CD4-positive, alpha-beta T cell treated with Interleukin-1 beta for 1 hour (primary cell): ENCODE measurements at places on chromosomes 1 and 21.

DNA sequence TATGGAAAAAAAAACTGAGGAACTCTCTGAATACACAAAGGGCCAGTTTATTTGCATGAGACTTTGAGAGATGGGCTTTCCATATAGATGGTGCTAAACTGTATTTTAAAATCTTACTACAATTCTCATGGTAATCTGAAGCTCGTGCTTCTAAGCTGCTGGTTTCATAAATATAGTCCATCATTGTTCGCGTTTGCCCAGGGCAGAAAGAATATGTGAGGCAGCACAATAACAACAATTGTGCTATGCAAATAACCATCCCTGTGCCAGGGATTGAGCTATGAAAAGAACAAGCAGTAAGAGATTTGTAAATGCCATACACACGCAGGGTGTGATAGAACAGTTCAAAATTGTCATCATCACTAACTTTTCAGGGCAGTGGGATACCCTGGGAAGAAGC lies 4.9 kb upstream of the EPS15 start:
- DNase-seq: no peak

GRCh38 chr1:235612761-235613160 lies 36.8 kb downstream of the GNG4 start:
- DNase-seq: no peak

- no peak for DNase-seq
Measured at GRCh38 chr21:20994790-20995189, 3.4 kb upstream of the NCAM2 start.

DNA sequence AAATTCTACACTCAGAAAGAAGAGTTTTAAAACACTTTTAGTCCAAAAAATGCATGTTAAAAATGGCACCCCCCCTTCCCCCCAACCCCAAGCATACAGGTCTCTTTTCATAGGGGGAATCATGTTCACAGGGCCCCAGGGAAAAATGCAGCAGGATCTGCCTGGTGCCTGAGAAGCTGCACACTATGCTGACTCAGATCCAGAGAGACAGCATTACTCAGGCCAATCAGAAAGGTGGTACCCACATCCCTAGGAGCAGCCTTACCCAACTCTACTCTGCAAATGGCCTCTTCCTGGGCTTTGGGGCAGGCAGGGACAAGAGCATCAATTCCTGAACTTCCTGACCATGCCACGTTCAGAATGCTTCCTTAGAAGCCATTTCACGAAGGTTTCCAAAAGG lies 119.0 kb downstream of the HIVEP3 start:
- no peak for DNase-seq

DNA sequence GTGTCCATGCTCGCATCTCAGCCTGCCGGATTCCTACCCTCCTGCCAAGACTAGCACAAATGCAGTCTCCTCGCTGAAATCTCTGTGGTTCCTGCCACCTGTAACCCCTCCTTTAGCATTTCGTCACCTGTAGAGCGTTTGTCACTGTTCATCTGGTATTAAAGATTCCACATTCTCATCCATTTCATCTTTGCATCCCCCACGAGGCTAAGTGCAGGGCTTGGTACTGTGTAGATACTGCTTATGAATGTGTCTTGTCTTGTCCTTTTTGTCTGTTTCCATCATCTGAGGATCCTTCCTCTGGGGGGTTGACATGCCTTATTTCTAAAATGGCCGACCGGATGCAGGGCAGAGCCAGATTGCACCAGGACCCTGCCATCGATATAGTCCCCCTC lies 53.7 kb upstream of the DNAJC6 start:
- no peak for DNase-seq

DNA sequence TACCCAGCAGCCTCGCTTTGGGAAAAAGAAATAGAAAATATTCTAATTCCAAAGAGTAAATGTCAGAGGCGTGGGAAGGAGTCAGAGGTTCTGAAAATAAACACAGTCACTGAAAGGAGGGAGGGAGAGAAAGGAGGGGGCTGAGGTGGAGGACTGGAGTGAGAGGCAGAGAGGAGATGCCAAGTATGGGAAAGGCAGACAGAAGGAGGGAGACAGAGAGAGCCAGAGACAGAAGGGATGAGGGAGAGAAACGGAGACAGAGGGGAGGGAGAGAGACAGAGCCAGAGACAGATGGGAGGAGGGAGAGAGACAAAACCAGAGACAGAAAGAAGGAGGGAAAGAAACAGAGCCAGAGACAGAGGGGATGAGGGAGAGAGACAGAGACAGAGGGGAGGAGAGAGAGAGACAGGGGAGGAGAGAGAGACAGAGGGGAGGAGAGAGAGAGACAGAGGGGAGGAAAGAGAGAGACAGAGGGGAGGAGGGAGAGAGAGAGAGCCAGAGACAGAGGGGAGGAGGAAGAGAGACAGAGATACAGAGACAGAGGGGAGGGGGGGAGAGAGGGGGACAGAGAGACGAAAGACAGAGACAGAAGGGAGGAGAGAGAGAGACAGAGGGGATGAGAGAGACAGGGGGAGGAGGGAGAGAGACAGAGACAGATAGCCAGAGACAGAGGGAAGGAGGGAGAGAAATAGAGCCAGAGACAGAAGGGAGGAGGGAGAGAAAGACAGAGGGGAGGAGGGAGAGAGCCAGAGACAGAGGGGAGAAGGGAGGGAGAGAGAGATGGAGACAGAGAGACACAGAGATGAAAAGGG lies 525.5 kb downstream of the MATN1 start:
- DNase-seq: no peak

DNA sequence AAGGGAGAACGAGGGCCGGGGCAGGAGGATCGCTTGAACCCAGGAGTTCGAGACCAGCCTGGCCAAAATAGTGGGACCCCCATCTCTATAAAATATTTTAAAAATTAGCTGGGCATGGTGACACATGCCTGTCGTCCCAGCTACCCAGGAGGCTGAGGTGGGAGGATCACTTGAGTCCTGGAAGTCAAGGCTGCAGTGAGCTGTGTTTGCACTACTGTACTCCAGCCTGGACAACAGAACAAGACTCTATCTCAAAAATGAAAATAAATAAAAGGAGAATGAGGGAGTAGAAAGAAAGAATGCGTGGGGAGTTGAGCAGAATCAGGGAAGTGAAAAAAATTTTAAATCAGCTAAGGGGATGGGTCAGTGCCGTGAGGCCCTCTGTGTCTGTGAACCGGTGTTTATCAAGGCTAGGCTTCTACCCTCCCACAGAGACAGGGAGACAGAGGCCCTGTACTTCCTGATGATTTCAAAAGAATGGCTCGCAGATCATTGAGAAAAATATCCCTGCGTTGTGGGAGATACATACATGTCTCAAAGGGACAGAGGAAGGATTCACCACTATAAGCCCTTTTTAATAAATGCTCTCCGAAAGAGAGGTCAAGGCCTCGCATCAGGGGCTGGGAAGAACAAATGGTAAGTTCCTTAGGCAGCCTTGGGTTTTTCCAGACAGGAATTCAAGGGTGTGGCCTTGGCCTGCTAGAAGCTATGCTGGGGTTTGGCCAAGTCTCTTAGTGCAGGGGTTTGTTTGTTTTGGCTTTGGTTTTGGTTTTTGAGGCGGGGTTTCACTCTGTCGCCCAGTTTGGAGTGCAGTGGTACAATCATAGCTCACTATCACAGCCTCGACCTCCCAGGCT lies 20.7 kb downstream of the IL10RB start:
- no peak for DNase-seq

- DNase-seq: no peak
Measured at GRCh38 chr21:44466351-44466954, 11.1 kb downstream of the LRRC3 start.

- DNase-seq: no peak
Measured at GRCh38 chr1:160858507-160858906, 4.2 kb downstream of the CD244 start.

DNA sequence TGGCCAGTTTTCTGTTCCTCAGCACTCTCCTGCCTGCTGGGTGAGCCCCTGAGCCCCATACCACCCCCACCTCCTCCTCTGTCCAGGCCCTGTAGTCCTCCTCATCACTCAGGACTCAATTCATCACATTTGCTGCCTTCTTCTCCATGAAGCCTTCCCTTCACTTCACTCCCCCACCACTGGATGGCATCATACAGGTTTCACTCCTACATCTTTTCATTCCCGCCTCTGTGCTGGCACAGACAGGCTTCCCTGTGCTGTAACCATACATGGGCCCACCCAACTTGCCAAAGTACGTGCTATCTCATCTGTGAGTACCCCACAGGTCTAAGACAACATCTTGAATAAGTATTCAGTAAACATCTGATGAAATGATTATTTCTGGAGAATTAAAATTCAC lies 56.9 kb downstream of the SLC45A1 start:
- peak; percentile 27 for DNase-seq

- DNase-seq: no peak
Measured at GRCh38 chr21:38965910-38966504, 160.3 kb downstream of the ETS2 start.

DNA sequence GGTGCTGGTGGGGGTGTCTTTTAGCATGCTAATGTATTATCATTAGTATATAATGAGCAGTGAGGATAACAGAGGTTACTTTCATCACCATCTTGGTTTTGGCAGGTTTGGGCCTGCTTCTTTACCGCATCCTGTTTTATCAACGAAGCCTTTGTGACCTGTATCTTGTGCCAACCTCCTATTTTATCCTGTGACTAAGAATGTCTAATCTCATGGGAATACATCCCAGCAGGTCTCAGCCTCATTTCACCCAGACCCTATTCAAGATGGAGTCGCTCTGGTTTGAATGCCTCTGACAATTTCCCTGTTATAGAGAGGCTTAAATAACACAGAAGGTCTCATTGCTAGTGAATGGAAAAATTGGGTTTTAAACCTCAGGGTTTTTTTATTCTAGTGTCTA lies 300.8 kb upstream of the PROX1 start:
- no peak for DNase-seq

GRCh38 chr1:242211254-242212022 lies 212.5 kb upstream of the MAP1LC3C start:
- DNase-seq: no peak

DNA sequence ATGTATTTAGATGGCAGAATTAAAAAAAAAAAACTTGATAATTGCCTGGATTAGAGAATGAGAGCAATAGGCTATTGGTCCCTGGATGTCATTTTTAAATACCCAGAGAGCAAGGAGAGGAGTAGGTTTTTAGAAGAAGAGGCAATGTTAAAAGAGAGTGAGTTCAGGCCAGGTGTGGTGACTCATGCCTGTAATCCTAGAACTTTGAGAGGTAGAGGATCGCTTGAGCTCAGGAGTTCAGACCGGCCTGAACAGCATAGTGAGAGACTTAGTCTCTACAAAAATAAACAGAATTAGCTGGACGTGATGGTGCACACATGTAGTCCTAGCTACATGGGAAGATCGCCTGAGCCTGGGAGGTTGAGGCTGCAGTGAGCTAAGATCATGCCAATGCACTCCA lies 15.9 kb upstream of the MUTYH start:
- no peak for DNase-seq

DNA sequence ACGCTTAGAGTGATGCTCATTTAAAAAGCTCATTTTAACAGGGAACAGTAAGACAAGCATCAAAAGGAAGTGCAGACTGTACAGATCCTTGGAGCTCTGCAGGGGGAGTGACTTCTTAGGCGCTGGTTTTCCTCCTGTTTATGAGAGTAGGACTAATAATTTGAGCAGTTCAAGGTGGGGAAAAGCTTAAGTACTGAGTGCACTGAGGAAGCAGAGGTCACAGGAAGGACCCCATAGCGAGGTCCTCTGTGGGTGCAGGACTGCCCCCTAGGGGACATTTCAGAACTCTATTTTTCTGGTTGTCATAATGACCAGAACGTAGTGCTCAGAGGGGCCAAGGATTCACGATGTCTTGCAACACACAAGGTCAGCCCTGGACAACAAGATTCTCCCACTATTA lies 112.1 kb downstream of the HLCS start:
- no peak for DNase-seq

DNA sequence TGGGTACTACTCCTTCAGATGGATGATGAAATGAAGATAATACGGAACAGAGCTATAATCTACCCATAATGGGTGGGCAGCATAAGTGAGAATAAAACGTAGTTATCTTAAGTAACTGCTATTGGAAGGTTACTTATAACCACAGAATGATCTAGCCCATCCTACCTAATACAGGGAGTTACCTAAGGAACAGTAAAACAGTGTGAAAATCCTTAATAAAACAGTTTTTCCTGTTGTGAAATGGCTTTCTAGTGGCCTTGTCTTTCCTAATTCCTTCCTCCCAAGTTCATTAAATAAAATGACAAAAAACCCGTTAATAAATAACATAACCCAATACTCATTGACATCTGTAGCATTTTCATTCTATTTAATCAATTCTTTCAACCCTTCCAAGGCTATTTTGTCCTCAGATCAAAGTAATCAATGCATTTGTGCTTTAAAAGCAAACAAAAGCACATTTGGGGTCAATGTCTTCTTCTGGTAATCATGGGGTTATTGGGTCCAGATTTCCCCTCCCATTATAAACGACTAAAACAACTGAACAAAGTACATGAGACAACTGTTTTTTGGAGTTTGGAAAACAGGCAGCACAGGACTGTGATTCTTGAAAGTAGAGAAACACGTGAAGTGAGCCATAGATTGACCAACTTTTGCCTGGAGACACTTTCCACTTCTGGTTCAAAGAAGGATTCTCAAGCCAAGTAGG lies 42.0 kb downstream of the PAPPA2 start:
- no peak for DNase-seq

DNA sequence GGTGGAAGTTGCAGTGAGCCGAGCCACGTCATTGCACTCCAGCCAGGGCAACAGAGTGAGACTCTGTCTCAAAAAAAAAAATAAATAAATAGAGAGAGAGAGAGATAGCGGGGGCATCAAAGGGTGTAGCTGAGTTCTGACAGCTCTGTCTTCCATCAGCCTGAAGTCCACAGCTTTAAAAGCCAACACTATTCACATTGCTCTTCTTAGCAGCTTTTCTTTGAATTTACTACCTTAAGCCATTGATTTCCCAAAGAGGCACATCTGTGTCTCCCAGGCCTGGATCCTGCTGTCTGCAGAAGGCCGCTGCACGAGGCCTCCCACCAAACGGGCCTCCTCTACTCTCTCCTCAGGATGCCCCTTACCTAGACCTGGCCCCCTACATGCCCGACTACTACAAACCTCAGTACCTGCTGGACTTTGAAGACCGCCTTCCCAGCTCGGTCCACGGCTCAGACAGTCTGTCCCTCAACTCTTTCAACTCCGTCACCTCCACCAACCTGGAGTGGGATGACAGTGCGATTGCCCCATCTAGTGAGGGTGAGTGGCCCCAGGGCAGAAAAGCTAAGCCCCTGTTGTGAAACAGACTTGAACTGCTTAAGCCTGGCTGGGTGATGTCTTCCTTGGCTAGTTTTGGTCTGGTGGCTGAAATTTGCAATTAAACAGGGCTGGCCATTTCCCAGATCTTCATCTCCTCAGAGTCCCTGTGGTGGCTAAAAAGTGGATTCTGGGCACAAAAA lies 16.5 kb upstream of the SLC25A34 start:
- no peak for DNase-seq

DNA sequence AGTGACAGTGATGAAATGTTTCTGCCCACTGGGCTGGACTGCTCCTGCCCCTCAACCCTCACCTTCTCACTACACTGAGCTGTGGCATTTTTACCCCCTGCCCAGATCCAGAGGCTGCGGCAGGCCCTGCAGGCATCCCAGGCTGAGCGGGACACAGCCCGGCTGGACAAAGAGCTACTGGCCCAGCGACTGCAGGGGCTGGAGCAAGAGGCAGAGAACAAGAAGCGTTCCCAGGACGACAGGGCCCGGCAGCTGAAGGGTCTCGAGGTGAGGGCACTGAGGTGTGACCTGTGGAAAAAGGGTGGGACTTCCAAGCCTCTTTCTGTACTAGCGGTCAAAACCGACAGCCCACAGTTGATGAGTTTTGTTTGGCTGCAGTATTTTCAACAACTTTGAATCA lies 6.2 kb upstream of the TUFT1 start:
- DNase-seq: no peak
